Small intestine (tissue), 16 donors: ENCODE measurements at places on chromosomes 5 and 9. TPM values are rescaled to one million over a fixed set of nuclear protein-coding genes. Genes with fewer than 3 reads are reported as not detected.

- H3K27ac ChIP-seq, result no peak overlapping the region
- no peaks in the 10 kb centered on the region for H3K27me3 ChIP-seq
- no peak overlapping the region for H3K4me3 ChIP-seq
- H3K4me1 ChIP-seq, result no peaks in the 10 kb centered on the region
These were observed 269.5 kb downstream of the ARHGEF28 start for GRCh38 chr5:73895471-73895870.

- no peaks in the 10 kb centered on the region for H3K4me1 ChIP-seq
- H3K27ac ChIP-seq, result no peak overlapping the region
- DNase-seq, result no peak
- no peaks in the 10 kb centered on the region for H3K36me3 ChIP-seq
- H3K4me3 ChIP-seq, result no peak overlapping the region
- no peaks in the 10 kb centered on the region for H3K27me3 ChIP-seq
These were observed 10.3 kb upstream of the RANBP3L start for GRCh38 chr5:36311956-36312355.

- no peak overlapping the region for H3K4me3 ChIP-seq
- no peaks in the 10 kb centered on the region for H3K36me3 ChIP-seq
- H3K27ac ChIP-seq, result no peak overlapping the region
- DNase-seq, result no peak
- H3K27me3 ChIP-seq, result no peaks in the 10 kb centered on the region
- H3K4me1 ChIP-seq, result no peaks in the 10 kb centered on the region
These were observed 147.2 kb downstream of the TMEM38B start for GRCh38 chr9:105841562-105841961.

DNA sequence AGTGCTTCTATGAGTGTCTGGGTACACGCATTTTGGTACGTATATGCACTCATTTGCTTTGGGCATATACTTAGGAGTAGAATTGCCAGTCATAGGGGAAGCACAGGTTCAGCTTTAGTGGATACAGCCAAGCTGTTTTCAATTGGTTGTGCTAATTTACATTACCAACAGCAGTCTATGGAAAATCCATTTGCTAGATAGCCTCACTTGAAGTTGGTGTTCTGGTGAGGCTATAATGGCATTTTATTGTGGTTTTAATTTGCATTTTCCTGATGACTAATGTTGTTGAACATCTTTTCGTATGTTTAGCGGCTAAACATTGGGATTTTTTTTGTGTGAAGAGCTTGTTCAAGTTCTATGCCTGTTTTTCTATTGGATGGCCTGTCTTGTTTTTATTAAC lies 76.8 kb upstream of the ANKH start:
- DNase-seq, result no peak
- no peak overlapping the region for H3K27ac ChIP-seq
- no peaks in the 10 kb centered on the region for H3K4me1 ChIP-seq
- no peaks in the 10 kb centered on the region for H3K27me3 ChIP-seq
- no peaks in the 10 kb centered on the region for H3K36me3 ChIP-seq

Gene NFIB
- polyA plus RNA-seq, result 11.2 TPM

Gene SNCAIP
- not detected for polyA plus RNA-seq

Gene RGS7BP
- polyA plus RNA-seq, result 0.97 TPM

Gene PPP2R2B
- 0.22 TPM for polyA plus RNA-seq

Gene SCGB3A1
- not detected for polyA plus RNA-seq
